ENCODE measurements at places on chromosomes 7 and 10.

- no peak for DNase-seq
These were observed 84.0 kb upstream of the GTF2I start for GRCh38 chr7:74573512-74573911.

GRCh38 chr7:113283861-113284260 lies 165.5 kb upstream of the SMIM30 start:
- no peak for DNase-seq

DNA sequence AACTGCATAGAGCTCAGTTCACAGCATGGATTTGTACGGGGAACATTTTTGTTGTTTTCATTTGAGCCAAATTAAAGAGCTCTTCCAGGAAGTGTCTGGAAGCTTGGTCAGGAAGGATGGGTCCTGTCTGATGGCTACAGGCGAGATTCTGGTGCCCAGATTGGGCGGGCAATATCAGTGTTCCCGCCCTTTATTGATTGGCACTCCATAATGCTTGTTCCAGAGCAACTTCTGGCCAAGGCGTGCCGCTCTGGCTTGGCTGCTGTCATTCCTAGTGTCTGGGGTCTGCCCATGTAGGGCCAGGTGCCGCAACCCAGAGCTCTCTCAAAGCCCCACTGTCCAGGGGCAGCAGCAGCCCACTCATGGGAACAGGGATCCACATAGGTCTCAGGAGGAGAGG lies 45.9 kb downstream of the RAMP3 start:
- DNase-seq = no peak

- DNase-seq = peak; percentile 42
These were observed 6.6 kb upstream of the EBF3 start for GRCh38 chr10:129970465-129971364.

DNA sequence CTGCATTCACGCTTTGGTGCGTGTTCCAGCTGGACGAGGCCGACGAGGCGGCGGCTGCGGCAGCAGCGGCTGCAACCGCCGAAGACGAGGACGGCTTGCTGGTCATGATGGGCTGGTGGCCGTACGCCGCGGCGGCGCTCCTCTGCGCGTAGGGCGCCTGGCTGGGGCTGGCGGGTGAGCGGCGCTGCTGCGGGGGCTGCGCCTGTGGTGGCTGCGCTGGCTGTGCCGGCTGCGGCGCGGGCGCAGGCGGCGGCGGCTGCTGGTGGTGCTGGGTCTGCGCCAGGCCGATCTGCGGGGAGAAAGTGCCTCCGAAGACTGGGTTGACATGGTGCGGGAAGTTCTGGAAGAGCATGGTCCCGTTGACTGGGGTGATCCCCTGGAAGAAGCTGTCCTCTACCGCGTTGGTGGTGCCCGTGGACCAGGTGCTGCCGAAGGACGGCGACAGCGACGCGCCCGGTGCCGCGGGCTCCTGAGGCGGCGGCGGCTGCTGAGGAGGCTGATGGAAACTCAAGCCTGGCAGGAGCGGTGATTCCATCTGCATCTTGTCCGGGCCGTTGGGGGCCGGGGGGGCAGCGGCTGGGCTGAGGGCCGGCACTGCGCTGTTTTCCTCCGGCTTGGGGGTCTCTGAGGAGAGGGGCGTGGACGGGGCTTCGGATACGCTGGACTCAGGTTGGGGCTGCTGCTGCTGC lies 51.1 kb downstream of the CPEB3 start:
- peak; percentile 59 for DNase-seq

DNA sequence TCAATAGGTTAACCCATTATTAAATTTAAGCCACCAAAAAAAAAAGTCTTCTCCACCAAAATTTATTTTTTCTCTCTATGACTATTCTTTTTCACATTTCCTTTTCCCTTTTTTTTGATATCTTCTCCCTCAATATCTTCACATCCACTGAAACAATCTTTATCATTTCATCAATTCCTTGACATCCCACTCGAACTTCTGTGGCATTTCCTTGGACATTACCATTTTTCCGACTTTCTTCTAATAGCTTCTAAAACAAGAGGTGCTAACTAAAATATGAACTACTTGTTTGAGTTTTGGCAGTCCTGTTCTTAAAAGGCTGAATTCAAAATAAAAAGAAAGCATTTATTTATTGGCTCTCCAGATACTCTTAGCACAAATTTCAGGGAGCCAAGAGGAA lies 684 bp upstream of the CTNNA3 start:
- DNase-seq = no peak

DNA sequence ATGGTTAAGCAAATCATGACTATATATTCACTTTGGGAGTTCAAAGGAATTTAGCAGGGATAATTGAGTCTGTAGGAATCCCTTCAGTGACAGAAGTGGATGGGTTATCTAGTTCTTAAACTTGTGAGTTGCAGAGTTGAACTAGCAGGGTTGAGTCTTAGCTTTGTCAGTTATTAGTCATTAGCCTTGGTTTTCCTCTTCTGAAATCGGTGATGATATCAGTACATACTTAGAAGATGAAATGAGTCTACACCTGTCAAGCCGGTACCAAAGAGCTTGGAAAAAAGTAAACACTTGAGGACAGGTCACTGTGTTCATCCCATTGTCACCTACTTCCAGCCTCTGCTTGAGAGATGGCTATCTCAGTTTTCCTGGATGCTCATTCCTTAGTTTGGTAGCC lies 73.5 kb downstream of the BUB3 start:
- DNase-seq = no peak

DNA sequence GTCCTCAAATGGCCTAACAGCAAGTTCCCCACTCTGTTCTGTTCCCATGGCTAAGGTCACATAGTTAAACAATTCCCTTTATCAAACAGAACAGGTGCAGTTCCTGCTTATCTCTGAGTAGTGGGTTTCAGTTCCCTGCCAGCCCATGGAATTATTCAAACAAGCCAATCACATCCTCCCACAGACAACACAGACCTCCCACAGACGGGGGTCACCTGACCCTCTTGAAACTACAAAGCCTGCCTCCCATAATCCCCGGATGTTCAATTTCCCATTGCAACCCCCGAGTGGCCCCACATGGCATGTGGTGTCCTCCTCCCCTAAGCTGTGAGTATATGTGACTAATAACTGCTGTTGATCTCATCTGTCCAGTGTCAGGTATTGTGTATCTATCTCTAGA lies 64.1 kb downstream of the TMEM168 start:
- DNase-seq = no peak

DNA sequence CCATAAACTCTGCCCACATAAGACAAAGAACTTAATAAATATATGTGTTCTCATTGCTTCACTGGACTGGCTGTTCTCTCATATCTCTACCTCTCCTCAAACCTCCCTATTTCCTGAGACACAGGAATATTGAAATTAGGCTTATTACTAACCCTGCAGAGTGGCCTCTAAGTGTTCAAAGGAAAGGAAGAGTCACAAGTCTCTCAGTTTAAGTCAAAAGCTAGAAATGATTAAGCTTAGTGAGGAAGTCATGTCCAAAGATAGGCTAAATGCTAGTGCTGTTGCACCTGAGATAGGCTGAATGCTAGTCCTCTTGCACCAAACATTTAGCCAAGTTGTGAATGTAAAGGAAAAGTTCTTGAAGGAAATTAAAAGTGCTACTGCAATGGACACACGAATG lies 41.1 kb downstream of the GNAI1 start:
- DNase-seq = no peak

GRCh38 chr10:80530816-80531215 lies 6.9 kb upstream of the SH2D4B start:
- DNase-seq = no peak

GRCh38 chr7:117780832-117781231 lies 92.4 kb downstream of the CTTNBP2 start:
- no peak for DNase-seq

- peak; percentile 93 for DNase-seq
These were observed 46.4 kb upstream of the TMEM72 start for GRCh38 chr10:44864637-44865288.

GRCh38 chr7:31785101-31785500 lies 98.1 kb downstream of the PPP1R17 start:
- no peak for DNase-seq

DNA sequence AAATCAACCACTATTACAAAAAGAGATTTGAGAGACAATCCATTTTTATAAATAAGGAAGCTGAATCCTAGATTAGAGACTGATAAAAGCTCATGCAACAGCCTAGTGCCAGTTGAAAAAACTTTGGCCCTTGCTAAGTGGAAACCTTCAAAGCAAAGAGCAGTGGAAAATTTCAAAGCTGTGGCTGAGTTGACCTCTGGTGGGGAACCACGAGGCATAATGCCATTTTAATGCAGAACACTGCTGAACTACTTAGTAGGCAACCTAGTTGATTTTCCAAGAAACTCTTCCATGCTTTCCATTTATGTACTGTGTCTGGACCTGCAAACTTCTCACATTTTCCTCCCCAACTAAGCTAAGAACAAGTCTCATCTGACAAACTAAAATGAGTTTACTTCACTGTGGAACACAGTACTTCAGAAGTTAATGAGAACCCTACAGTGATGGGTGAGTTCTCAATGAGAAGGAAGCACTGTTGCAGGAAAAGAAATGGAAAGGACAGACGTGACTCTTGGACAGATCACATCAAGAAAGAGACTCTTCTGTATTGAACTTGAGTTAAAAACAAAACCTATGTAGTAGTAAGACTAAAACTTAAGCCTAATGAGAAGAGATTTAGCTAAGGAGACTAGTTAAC lies 19.5 kb downstream of the FZD9 start:
- DNase-seq = no peak

DNA sequence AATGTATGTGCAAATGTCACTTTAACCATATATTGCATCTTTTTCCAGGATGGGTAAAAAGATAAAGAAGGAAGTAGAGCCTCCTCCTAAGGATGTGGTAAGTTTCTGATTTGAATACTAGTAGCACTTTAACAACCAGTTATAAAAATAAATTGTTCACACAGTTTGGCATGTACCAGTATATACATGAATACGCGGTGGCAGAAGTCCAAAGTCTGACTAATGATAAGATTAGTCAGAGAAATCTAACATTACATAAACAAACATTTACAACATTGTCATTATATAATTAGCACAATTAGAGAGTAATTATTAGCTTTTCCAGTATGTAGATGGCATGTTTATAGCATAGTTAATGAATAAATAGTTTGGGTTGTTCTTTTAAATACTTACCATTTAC lies 4.1 kb downstream of the ARMC3 start:
- no peak for DNase-seq

DNA sequence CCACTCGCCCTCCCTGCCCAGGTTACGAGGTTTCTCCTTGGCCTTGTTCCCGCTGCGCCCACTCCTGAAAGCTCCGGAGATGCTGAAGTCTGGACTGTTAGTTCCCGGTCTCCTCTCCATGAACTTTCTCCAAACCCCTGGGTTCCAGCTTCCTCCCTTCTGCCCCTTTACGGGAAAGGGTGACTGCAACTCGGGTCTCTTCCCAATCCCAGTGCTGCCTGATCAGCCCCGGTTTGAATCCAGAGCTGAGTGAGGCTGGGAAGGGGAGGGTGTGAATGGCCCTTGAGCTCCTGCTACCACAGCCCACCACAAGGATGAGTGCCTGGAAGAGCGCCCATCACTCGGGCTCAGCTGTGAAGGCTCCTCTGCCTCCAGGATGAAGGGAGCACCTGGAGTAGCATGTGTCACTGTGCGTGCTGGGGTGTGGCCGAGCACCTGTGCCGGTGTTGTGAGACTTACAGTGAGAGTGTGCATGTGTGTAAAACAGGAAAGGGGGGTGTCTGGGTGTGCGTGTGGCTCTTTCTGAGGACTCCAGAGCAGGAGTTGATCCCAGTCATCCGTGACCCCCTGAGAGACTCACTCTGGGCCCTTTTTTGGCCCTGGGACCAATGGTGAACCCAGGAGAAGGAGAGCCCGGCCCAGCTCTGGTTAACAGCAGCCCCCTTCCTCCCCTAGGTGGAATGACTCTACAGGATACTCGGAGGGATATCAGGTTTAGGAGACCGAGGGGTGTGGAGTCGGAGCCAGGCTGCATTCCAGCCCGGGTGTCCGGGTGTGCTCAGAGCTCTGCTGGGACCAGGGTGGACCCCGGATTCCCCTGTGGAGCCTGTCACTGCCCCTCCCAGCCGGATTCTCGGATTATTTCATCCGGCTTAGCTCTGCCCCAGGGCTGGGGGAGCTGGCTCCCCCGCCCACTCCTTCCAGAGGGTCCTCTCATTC lies 1.1 kb upstream of the ZNF467 start:
- peak; percentile 29 for DNase-seq

DNA sequence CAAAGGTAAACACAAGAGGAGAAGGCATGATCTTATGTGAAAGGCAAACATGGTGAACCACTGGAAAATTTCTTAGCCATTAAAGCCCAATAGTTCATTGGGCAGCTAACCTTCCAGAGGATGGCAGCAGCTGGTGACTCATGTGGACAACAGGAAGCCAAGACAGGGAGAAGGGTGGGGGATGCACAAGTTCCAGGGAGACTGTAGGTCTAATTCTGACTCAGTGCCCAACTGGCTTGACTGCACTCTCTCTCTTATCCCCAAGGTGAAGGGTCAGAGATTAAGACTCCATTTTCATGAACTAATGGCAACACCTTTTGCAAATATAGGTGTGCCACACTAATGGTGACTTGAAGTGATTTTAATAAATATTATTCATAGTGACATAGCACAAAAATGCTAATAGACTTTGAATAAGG lies 47.9 kb upstream of the SLC35B4 start:
- DNase-seq = no peak

DNA sequence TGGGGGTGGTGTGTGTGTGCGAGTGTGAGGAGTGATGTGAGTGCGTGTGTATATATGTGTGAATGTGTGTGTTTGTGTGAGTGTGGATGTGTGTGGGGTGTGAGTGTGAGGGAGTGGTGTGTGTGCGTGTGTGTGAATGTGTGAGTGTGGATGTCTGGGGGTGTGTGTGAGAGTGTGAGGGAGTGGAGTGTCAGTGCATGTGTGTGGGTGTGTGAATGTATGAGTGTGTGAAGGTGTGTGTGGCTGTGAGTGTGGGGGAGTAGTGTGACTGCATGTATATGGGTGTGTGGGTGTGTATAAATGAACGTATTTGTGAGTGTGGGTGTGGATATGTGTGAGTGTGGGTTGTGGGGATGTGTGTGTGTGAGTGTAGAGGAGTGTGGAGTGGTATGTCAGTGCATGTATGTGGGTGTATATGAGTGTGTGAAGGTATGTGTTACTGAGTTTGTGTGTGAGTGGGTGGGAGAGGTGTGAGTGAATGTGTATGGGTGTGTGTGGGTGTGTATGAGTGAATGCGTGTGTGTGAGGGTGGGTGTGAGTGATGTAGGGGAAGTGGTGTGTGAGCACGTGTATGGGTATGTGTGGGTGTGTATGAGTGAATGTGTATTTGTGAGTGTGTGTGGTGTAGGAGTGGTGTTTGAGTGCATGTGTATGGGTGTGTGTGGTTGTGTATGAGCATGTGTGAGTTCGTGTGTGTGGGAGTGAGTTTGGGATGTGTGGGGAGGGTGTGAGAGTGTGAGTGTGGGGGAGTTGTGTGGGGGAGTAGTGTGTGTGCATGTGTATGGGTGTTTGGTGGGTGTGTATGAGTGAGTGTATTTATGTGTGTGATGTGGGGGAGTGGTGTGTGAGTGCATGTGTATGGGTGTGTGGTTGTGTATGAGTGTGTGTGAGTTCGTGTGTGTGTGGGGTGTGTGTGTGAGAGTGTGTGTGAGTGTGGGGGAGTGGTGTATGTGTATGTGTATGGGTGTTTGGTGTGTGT lies 28.5 kb upstream of the NUB1 start:
- DNase-seq = no peak

DNA sequence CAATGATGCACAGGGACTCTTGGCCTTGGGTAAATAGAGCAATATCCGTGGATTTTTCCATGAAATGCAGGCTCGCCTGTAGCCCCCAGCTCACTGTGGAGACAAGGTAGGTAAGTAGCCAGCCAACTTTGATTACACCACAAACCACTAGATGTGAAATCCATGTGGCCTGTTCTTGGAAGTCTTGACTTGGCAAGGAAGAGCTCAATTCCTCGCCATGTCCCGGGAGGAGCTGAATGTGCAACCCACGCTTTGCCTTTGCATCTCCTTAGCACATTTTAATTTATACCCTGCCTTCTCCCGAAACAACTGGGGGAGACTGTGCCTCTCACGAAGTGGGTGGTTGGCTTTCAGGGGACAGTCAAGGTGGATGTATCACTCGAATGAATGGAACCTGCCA lies 347.7 kb upstream of the MKI67 start:
- DNase-seq = no peak

Measured in activated naive CD8-positive, alpha-beta T cell treated with anti-CD3 and anti-CD28 coated beads, Interleukin-2, amount 10 ng/mL, durations not matched to agents 7 days and 5 days (primary cell).